Activated CD4-positive, alpha-beta T cell treated with anti-CD3 and anti-CD28 coated beads, Interleukin-2, Interleukin-6, amounts not matched to agents 100 ng/mL and 50 ng/mL, durations not matched to agents 16 hours and 8 hours (primary cell): ENCODE measurements at places on chromosomes 5 and 9.

DNA sequence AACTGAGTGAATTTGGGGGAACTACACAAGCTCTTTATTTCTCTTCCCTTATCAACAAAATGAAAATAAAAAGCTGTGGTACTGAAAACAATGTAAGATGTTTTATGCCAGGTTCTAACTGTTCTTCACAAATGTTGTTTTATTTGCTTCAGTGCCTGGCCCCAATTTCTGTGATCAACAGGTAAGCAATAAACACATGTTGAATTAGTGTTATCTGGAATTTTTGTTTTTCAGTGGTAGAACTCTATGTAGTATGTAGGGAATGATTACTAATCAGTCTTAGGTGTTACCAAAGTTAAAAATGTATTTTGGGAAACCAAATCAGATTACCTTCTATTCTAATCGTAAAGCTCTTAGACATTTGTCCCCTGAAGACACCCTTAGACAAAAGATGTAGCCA, 7.5 kb upstream of the DPYSL3 start:
- DNase-seq: no peak

DNA sequence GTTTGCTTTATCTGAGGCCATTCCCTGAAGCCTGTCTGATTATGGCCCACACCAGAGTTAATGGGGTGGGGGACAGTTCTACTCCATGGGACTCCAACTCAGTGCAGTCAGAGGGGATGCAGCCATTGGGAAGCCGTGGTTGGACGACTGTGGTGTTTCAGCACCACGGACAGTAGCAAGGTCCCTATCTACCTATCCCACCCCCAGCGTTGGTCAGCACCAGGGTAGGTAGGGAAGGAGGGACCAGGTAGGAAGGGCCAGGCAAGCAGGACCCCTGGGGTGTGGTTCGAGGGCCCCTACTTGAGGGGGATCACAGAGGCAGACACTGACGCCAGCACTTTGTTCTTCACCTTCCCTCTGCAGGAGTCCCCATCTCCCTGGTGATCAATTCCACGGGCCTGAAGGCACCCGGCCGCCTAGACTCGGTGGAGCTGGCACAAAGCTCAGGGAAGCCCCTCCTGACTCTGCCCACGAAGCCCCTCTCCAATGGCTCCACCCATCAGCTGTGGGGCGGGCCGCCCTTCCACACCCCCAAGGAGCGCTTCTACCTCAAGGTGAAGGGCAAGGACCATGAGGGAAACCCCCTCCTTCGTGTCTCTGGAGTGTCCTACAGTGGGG, 33.2 kb downstream of the HMCN2 start:
- DNase-seq: no peak

GRCh38 chr9:133685653-133686609, 49.8 kb downstream of the DBH start:
- DNase-seq: no peak

GRCh38 chr9:92071634-92072033, 43.6 kb downstream of the SPTLC1 start:
- no peak for DNase-seq

- DNase-seq: no peak
These were observed 20.3 kb downstream of the LPCAT1 start for GRCh38 chr5:1503241-1504068.

DNA sequence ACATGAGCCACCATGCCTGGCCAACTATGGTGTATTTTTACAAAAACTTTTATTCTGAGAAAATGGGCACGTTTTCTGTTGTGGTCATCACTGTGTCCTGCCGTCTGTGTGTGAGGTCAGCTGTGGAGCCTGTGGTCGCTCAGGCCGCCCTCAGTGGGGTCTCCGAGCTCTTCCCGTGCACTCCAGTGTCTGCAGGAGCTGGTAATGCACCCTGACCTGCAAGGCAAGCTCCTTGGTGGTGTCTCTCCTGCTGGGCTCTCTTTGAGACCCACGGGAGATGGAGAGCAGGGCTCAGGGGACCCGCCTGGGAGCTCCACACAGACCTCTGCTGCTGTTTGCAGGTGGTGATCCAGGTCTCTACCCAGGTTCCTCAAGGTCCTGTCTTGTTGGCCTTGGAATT, 9.6 kb upstream of the AHRR start:
- no peak for DNase-seq

DNA sequence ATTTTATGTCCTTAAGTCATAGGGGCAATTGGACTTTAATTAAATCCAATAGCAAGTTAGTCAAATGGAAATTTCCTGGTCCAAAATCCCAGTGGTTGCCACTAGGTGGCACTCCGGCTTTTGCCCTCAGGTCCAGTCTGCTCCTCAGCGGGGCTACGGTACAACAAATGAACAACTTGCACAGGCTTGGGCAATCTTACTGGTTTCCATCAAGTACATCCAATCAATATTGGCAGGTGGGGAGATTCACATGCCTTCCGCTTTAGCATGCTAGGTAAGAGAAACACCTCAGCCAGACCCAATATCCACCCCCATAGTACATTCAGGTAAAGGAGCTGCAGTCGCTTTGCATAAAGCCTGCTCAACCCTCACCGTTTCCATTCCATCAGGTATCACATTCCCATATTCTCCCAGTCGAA, 6.3 kb upstream of the MXD3 start:
- DNase-seq: peak; percentile 82

GRCh38 chr9:130402645-130403440, 41.9 kb upstream of the ASS1 start:
- no peak for DNase-seq

GRCh38 chr5:82851471-82851870, 225.7 kb downstream of the TMEM167A start:
- DNase-seq: no peak

DNA sequence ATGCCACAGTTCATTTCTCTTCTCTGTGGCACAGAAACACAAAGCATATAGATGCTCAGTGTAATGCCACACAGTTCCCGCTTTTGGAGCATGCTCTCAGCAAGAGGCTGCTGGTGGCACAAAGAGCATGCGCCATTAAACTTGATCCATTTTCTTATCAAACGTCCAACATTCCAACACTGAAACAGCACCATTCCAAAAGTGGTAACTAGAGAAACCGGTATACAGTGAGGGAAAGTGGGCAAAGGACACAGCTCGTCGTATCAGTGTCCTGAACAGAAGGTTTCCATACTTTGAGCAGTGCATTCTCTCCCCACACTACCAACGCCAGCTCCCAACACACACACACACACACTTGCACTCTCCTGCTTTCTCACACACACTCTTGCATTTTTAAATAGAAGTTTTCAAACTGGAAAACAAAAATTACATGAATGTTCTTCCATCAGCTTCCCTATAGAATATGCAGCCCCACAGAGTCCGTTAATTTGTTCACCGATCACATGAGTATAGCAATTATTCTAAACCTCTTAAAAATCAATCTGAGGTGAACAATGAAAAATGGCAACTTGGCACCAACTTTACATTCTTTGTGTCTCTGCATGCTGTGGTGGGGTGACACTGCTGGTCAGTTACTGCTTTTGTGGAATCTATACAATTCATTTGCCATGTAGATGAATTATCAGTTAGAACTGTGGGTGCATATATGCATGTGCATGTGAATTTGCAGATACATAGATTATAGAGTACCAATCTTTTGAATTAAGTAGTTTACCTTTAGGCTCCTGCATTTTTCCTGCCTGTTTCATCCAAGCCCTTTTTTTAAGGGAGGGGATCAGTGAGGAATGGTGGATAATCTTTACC, 5.7 kb downstream of the NFIB start:
- no peak for DNase-seq

DNA sequence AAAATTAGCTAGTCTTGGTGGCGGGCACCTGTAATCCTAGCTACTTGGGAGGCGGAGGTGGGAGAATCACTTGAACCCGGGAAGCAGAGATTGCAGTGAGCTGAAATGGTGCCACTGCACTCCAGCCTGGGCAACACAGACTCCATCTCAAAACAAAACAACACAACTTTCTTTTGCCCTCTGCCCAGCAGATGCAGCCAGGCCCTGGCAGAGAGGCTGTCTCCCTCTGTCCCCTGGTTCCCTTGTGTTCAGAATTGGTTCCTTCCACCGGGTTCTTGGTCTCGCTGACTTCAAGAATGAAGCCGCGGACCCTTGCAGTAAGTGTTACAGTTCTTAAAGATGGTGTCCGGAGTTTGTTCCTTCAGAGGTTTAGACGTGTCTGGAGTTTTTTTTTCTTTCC, 30.2 kb upstream of the CEP72 start:
- DNase-seq: no peak
